Activated CD4-positive, alpha-beta T cell treated with anti-CD3 and anti-CD28 coated beads, Interleukin-2, Interleukin-6, amounts not matched to agents 100 ng/mL and 50 ng/mL, durations not matched to agents 16 hours and 8 hours (primary cell): ENCODE measurements at places on chromosomes 5 and 9.

DNA sequence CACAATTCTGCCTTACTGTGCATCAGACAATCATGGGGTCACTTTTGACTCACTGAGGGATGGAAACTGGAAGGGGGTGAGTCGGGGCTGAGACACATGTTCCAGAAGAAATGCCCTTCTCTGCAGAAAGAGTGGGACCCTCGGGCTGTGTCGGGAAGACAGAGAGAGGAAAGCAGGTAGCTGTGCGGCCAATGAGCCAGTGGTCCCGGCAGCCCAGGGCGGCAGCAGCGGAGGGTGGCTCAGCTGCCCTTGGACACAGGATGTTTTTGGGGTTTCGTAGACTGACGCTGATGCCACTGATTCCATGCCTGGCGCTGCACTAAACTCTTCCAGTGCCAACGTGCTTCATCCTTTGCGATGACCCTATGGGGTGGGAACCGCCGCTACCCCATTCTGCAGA lies 78.4 kb upstream of the PPP1R26 start:
- DNase-seq, result no peak

DNA sequence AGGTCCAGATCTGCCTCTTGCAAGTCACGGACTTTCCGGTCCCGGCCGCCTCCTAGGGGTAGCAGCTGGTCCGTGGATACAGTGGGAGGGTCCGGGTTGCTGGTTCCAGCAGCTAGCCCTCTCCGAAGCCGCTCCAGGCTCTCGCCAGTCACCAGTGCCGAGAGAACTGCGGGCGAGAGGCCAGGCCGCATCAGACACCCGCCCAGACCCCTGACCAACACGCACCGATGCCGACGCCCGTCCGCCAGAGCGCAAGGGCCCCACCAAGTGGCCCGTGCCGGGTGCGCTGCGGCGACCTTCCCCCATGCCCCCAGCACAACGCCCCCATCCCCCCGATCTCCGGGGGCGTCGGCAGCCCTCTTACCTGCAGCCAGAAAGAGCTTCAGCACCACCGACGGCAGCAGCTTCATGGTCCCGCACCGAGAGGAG lies 470 bp downstream of the HBEGF start:
- no peak for DNase-seq

GRCh38 chr5:36359267-36359666 lies 57.6 kb upstream of the RANBP3L start:
- no peak for DNase-seq

GRCh38 chr5:14447958-14448911 lies 133.4 kb upstream of the OTULINL start:
- no peak for DNase-seq

DNA sequence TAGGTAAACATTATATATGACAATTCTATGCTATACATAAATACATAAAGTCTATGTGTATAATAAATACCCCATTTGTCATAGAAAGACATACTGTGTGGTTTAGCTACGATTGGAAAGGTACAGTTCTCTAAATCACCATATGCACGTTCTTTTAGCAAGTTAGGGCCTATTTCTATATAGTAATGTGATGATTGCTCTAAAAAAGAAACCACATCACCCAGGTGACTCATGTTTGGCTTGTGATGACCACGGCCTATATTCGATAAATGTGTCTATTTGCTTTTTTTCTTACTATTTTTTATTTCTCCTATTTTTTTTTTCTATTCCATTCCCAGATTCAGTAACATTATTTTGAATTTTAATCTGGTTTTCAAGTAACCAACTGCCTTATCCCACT lies 34.7 kb downstream of the RETREG1 start:
- DNase-seq, result no peak

- DNase-seq, result peak; percentile 96
Observed at GRCh38 chr5:97183100-97183929, at the start of gene RIOK2. Gene RIOK2 (minus strand): TSS chr5:97183247. CDS start chr5:97183191, 56 bp downstream.

DNA sequence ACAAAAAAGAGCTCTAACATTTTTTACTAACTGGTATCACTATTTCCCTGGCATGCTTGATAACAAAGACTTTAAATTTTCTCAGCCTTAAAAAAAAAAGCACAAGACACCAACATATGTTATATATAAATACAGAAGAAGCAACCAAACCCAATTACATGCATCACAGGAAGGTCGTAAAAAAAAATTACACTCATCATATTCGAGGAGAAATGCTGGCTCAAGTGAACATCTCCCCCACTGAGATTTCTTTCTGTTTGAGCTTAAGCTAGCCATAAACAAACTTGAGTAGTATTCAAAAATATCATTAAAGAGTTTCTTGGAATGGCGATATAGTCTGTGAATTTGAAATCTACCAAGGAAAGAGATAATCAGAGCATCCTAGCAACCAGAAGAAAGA lies 7.5 kb upstream of the MSH3 start:
- no peak for DNase-seq

DNA sequence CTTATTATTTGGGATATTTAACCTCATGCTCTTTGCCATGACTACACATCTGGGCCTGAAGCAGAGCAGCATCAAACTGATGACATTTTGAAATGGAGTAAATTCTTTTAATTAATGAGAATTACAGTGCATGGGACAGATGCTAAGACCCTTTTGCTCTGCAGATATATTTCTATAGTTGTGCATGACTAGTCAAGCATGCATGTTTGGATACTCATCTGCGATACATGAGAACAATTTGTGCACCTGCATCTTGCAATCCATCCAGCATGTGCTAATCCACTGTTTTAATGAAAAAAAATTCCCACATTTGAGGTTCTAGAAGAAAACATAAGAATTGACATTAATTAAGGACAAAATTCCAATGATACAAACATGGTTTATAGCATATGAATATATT lies 1047.6 kb upstream of the ACO1 start:
- no peak for DNase-seq

DNA sequence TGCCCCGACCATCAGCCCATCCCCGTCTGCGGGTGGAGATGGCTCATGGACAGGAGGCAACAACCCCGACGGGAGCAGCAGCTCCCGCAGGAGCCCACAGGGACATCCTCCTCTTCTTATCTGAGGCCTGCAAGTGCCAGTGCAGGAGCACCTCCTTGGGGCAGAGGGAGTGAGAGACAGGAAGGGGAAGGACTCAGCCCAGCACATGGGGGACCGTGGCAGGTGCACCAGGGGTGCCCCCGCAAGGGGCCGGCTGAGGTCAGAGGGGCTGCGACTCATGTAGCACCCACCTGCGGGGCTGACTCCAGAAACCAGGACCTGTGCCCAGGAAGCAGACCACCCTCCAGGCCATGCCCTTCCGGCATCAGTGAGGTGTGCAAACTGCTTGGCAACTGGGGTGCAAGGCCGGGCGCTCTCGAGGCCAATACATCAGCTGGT lies 259.8 kb upstream of the ADAMTS16 start:
- DNase-seq, result no peak

DNA sequence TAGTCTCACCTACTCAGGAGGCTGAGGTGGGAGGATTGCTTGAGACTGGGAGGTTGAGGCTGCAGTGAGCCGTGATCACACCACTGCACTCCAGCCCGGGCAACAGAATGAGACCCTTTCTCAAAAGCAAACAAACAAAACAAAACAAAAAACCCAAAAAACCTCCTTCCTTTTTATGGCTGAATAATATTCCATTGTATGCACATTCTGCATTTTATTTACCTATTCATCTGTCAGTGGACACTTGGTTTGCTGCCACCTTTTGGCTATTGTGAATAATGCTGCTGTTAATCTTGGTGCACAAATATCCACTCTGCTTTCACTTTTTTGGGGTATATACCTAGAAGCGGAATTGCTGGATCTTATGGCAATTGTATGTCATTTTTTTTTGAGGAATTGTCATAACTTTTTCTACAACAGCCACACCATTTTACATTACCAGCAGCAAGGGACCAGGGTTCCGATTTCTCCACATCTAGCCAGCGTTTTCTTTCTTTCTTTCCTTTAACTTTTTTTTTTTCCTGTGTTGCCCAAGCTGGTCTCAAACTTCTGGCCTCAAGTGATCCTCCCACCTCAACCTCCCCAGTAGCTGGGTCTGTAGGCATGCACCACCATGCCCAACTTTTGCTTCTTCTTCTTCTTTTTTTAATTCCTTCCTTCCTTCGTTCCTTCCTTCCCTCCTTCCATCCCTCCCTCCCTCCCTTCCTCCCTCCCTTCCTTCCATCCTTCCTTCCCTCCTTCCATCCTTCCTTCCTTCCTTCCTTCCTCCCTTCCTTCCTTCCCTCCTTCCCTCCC lies 30.6 kb downstream of the NKX2-5 start:
- DNase-seq, result peak; percentile 40

DNA sequence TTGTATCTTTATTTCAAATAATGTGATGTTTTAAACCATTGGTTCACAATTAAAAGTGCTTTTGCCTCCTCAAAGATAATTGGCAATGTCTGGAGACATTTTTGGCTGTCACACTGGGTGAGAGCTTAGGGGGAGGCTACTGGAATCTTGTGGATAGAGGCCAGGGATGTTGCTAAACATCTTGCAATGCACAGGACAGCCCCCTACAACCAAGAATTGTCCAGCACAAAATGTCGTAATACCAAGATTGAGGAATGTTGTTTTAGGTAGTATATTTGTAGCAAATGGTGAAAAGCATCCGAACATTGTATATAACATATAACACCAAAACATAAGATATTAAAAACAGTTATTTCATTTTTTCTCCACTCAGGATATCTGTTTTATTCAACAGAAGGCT lies 99.8 kb downstream of the SLC44A1 start:
- DNase-seq, result no peak

- no peak for DNase-seq
Observed at GRCh38 chr5:61587125-61587524, 255.1 kb downstream of the ZSWIM6 start.

DNA sequence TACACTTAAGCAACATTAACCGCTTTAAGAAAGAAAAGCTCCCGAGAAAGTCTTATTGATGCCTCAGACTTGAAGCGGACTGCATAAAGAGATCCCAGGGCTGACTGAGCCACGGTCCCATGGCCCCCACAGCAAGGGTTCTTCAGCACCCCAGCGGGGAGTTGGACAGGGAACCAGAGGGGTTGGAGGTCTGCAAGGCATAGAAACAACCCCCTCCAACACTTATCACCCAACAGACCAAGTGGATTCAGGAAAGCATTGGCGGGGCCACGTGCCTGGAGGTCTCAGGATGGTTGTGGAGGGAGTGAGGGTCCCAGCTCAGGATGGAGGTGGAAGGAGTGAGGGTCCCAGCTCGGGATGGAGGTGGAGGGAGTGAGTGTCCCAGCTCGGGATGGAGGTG lies 143.7 kb upstream of the IRX2 start:
- no peak for DNase-seq

GRCh38 chr5:126479810-126480209 lies 56.6 kb downstream of the GRAMD2B start:
- no peak for DNase-seq

DNA sequence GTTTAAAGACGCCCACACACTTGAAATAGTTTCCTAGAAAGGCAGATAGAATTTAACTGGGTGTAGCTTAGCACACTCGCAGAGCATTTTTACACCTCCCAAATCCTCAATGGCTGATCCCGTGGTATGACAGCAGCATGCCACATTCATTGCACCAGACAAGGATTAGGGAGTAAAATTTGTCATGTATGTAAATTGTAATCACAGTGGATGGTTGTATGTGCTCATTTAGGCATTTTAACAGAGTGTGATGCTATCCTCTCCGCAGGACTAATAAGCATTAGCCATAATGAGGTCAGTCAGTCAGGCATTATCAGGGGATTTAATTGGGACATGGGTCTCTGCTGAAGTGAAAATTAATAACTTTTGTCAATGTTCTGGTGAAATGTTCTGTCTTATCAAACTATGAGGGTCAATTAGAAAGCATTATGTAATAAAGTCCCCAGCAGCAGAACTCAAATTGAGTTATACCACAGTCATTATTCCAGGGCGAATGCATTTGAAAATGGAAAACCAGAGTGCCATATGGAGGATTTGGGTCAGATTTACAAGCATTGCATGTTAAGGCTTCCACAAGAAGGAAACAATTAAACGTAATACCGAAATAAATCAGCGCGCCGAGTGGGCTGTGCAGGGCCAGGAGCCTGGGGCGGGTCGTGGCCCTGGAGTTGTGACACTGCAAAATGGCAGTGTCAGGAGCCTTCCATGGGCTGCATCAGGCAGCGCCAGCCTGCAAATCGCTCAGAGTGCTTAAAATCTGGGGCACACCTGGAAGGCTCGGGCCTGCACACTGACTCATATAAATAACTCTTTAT lies 602.2 kb downstream of the BNC2 start:
- DNase-seq, result no peak

DNA sequence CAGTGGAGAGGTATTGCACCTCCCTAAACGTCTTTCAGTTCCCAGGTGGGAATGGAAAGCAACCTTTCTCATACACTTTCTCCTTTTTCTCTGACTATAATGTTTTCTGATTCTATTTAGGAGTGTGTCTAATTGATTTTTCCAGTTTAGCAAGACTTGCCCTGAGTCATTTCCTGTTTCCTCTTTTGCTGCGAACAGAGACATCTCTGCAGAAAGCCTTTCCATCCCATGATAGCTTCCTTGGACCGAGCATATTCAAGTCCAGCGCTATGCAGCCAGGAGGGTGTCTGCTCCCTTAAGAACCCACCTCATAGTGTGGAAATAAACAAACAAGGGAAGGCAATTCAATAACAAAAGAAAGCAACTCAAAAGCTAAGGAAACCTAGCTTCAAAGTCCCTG lies 60.0 kb upstream of the CDH6 start:
- no peak for DNase-seq

DNA sequence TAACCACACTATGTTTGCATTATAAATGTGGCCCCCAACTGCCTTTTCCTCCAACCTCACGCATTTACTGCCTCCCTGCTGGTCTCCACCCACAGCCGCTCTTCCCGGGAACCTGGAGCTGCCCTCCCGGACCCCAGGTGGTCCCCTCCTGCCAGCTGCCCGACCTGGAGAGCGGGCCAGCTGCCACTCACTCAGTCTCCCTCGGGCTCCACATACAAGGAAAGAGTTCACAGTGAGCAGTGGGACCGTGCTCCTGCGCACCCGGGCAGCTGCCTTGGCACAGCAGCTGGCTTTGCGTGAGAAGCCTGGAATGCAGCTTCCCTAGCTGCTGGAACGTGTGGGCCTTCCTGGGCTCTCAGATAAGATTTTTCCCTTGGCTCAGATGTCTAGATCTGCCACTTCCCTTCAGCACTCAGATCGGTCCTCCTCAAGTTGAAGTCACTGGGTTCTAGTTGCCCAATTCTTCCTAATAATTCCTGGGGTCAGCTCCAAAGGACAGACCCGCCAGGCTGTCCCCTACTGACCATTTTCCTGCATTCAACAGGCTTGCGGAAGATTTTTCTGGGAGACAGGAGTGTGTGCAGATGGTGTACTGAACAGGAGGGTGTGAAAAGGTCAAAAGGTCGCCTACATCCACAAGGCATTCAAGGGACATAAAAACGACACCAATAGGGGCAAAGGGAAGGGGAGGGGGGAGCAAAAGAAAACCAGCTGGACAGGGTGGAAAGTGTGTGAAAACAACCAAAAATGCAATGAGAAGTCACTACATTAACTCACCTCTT lies 69.1 kb downstream of the MYO10 start:
- no peak for DNase-seq
